Cortex of kidney (tissue), 1 donor: ENCODE measurements at places on chromosomes 7 and 10.

GRCh38 chr10:52313256-52313932 is 687 bp upstream of the DKK1 start:
- DNase-seq = no peak

DNA sequence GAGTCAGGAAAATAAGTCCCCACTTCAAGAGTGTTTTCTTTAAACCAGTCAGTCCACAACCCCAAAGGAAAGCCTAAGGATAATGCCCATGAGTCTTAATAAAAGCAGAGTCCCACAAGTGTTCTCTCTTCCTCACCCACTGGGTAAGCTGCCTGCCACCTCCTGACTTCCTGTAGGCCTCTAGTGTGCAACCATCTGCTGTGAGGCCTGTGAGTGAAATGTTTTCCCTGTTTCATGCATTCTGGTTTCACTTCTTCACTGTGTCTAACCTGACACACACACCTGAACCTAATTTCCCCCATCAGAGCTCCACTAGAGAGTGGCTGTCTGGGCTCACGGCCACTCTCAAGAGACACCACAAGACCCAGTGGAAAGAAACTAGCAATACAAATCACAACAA is 38.9 kb upstream of the GDF10 start:
- no peak for DNase-seq

- no peak for DNase-seq
These were observed 43.4 kb upstream of the PPP2R2D start for GRCh38 chr10:131857156-131858117.

- no peak for DNase-seq
These were observed 865.5 kb downstream of the LRMDA start for GRCh38 chr10:76296957-76297356.

- no peak for DNase-seq
These were observed 55.6 kb upstream of the NKX6-2 start for GRCh38 chr10:132841615-132841975.

DNA sequence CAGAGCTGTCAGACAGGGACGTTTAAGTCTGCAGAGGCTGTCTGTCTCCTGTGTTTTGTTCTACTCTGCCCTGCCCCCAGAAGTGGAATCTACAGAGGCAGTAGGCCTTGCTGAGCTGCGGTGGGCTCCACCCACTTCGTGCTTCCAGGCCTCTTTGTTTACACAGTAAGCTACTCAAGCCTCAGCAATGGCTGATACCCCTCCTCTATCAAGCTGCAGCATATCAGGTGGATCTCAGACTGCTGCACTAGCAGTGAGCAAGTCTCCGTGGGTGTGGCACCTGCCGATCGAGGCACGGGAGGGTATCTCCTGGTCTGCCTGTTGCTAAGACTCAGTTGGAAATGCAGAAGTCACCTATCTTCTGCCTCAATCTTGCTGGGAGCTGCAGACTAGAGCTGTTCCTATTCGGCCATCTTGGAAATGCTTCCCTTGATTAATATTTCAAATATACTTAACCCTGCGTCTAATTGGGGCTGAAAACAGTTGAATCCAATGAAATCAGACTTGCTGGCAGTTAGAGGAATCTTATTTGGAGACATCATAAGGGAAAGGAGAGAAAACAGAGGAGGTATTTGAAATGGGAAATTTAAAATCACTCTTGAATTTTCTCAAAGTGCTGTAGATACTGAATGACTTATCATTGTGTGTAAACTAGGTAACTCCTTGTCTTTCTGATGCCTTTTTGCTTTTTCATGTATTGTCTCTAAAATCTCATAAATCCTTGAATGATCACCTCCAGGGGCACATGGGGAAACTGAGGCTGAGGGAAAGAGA is 13.8 kb upstream of the CYP3A5 start:
- DNase-seq = no peak

DNA sequence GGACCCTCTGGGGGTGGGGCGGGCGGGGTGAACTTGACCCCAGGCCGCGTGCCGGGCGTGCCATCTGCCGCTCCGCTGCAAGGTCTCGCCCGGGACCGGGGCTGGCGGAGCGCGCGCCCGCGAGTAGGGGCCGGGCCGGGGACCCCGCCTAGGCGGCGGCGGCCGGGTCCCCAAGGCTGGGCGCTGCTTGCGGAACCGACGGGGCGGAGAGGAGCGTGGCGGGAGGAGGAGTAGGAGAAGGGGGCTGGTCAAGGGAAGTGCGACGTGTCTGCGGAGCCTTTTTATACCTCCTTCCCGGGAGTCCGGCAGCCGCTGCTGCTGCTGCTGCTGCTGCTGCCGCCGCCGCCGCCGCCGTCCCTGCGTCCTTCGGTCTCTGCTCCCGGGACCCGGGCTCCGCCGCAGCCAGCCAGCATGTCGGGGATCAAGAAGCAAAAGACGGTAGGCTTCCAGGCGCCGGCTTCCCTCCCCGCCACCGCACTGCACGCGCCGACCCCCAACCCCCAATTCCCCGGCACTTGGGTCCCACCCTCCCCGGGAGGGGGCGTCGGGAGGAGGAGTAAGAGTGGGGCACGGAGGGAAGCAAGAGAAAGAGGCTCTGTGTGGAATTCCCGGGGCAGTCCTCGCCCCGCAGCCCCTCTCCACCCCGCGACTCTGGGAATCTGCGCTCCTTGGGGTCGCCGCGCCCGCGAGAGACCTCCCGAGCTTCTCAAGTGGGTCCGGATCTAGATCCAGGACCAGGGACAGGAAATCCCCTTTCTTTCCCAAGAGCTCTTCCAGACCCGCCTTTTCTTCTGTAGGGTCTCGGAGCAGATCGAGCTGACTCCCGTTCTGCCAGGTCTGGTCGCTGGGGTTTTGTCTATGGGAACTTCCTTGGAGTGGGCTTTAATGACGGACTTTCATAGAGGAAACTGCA is at the start of gene PAPSS2:
Gene PAPSS2 (plus strand): TSS at position 308 of the 913 bp plus-strand sequence. CDS start 104 bp downstream, at position 412.
- DNase-seq = peak; percentile 5

- DNase-seq = no peak
These were observed 256.0 kb upstream of the TCERG1L start for GRCh38 chr10:131567279-131568162.

- DNase-seq = no peak
These were observed 56.6 kb upstream of the PDE1C start for GRCh38 chr7:32126843-32127242.
